IPS DF 19.7 (cell line): ENCODE measurements at places on chromosomes 5 and 9.

DNA sequence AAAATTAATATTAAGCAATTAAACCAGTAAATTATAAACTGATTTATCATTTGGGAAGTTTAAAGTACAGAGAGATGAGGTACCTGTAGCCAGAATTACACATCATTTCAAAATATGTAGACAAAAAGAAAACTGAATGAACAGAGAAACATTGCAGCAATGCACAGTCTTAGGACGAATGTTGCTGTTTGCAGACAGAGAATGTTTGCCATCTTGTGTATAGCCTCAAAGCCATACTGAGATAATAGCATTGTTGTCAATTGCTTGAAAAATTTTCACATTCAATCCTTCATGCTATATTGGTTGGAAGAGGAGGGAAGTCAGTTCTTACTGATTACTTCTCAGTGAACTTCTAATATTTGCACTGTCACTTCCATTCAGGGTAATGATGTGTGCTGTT lies 326.2 kb downstream of the PRR16 start:
- DNase-seq = no peak

DNA sequence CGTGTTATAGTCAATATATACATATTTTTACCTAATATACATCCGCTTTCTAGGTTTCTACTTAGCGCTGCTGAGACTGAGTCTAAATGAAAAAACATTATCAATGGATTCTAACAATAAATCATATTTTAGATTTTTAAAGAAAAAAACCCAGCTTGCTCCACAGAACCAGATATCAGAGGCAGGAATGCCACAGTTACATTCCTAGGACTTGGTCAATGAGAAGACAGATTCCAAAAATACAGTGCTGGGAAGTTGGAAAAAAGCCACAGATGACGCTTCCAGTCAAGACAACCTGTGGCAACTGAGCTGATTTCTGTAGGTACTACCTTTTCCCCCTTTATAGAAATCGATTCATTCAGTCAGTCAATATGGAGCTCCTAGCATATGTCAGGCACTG lies 577 bp upstream of the CCDC112 start:
- DNase-seq = no peak

DNA sequence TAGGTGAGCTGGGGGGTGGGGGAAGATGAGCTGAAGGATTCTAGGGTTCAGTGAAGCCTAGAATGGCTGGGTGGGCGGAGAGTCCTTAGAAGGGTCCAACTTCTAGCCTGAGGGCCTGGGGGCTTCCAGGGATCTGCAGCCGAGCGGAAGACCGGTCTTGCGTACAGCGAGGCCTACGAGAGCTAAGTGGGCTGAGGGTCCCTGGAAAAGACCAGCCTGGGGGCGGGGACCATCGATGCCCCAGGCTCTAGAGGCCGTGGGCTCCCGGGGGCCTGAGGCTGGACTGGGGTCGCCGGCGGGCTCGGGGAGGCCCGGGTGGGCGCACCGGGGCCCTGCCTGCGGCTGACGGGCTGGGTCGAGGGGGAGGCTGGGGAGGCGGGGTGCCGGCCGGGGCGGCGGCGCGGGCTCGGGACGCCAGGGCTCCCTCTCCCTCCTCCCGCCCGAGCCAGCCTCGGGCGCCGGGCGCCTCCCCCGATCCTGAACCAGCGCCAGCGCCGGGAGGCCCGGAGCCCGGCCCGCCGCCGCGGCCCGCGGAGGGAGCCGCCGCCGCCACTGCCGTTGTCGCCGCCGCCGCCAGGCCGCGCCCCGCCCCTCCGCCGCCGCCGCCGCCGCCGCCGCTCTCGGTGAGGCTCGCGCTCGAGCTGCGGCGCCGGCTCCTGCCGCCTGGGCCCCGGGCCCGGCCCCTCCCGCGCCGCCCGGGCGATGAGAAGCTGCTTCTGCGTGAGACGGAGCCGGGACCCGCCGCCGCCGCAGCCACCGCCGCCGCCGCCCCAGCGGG lies at the start of gene MVB12B:
Gene MVB12B, plus strand, starts transcription at position 602 of the 778 bp plus-strand sequence. Its CDS starts 101 bp downstream, at position 703.
- DNase-seq = no peak

DNA sequence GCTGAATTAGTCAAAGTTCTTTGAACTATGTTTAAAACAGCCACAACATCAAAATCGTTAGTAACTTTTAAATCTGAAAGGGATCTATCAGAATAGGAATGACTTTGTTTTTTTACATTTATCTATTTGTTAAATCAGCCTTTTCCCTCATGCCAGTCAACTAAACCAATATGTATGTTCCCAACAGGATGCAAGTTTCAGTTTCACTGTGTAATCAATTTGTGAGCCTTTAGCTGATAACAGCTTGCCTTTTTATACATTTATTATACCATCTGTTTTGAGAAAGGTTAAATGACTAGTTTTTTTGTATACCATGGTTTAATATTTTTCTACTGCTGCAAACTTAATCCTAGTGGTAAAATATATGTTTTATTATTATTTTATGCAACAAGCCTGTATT lies 8.9 kb downstream of the TMED7 start:
- no peak for DNase-seq

GRCh38 chr5:39800042-39800601 lies 375.3 kb upstream of the DAB2 start:
- no peak for DNase-seq

DNA sequence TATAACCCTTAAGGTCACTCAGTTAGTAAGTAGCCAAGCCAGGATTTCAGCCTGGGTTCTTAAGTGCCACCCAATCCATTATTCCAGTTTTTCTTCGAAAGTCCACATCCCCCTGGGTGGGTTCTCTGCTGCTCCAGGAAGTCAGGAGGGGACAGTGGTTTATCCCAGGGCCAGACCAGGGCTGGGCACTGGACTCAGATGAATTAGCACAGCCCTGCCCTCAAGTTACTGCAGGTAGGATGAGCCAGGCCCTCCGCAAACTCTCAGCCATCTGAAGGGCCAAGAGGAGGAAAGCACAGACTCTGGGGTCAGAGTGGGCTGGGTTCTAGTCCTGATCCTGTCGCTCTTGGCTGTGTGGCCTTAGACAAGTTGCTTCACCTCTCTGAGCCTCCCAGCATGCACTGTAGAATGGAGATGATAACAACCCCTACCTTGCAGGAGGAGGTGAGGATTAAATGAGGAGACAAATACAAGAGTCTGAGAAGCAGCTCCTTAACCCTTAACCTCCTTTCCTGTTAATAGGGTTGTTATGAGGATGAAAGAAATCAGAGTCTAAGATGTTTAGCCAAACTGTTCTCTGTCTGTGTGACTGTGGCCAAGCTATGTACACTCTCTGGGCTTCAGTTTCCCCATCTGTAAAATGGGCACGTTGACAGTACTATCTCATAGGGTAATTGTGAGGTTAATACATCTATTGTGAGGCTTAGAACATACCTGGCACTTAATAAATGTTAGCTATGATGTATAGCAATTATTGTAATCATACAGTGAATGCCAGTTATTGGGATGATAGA lies 6.8 kb upstream of the NEURL1B start:
- DNase-seq = no peak

- no peak for DNase-seq
Observed at GRCh38 chr9:76878933-76879332, 27.0 kb downstream of the PRUNE2 start.

DNA sequence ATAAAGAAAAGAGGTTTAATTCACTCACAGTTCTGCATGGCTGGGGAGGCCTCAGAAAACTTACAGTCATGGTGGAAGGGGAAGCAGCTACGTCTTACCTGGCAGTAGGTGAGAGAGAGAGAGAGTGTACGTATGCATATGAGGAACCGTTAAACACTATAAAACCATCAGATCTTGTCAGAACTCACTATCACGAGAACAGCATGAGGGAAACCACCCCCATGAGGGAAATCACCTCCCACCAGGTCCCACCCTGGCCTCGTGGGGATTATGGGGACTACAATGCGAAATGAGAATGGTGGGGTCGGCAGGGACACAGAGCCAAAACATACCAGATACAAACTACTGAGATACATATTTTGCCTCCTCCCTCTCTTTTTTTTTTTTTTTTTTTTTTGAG lies 10.8 kb upstream of the FER start:
- no peak for DNase-seq

DNA sequence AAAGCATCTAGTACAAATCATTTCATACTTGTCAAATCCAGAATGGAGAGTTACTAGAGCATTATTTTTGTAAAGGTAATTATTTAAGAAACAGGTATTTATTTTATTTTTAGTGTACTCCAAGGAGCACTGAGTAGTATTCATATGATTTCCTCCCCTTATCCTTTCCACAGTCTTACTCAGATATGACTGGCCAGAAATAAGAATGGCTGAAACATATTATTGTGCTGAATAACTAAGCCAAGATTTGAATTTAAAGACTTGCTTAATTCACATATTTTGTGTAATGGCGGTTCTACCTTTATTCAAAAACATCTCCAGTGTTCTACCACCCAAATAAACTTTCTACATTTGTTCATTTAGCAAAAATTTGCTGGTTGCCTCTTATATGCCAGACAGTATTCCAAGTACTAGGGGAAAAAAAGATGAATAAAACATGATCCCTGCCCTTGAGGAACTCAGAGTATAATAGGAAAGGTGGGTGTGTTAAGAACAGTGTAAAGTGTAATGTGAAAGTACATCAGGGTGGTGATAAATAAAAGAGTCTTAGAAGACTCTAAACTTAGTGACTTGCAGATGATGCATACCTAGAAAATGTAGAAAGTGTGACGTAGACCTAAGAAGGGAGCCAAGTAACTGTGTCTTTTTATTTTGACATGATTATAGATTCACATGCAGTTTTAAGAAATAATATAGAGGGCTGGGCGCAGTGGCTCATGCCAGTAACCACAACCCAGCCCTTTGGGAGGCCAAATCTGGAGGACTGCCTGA lies 110.4 kb upstream of the GRHPR start:
- no peak for DNase-seq

GRCh38 chr9:95494416-95495371 lies 22.1 kb downstream of the PTCH1 start:
- DNase-seq = no peak

- no peak for DNase-seq
Observed at GRCh38 chr9:70352802-70353201, 61.7 kb downstream of the KLF9 start.

DNA sequence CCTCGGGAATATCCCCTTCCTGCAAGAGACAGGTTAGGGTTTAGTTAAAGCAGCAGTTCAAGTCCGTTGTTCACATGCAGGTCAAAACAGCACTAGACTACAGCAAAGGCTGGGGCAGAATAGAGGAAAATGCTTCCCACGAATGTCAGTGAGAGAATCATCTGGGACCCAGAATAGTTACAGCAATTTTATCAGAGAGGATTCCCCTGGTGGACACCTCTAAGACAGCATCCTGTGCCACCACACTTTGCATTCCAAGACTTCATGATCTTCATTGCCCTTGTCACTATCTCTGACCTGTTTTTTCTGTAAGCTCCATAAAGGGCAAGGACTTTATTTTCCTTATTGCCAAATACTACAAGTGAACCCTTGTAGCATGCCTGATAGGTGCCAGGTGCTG lies 12.9 kb downstream of the GRXCR2 start:
- no peak for DNase-seq
